ENCODE measurements at places on chromosomes 12 and 14.

- no peak for DNase-seq
Measured at GRCh38 chr12:18546399-18546798, 191.4 kb downstream of the PLCZ1 start.

GRCh38 chr12:130438243-130438620 lies 100.5 kb downstream of the PIWIL1 start:
- no peak for DNase-seq

- no peak for DNase-seq
Measured at GRCh38 chr14:66240105-66240504, 246.1 kb upstream of the CCDC196 start.

- DNase-seq, result no peak
Measured at GRCh38 chr12:130127912-130128789, 34.1 kb upstream of the FZD10 start.

- DNase-seq, result no peak
Measured at GRCh38 chr14:102853648-102854047, 68.8 kb upstream of the AMN start.
